ENCODE measurements at places on chromosomes 12 and 14.

DNA sequence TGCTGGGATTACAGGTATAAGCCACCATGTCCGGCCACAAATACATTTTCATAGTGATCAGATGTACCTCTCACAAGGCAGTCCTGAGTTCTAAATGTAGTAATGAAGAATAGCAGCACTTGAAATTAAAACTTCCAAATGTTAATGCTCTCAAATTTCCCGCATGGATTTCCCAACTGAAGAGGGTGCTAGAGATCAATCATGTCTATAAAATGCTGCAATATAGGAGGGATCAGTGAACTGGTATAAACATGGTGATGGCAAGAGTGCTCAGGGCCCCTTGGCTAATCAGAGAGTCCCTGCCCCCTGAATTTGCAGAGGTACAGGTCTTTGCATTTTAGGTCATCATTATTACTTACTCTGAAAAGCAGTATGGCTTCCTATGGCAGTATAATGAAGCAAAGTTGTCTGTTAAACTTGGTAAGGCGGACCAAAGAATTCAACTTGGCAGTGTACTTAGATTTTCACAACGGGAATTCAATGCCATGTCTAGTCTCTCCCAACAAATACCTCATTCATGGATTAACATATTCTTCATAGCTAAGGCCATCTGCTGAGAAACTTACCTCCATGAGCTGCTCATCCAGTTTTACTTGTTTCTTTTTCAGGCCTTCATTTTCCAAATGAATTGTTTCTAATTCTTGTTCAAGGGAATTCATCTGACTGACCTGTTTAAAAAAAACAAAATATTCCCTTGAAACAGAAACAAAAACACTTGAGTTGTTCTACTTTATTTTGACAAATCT lies 67.0 kb upstream of the SAV1 start:
- DNase-seq: no peak

- DNase-seq: no peak
Observed at GRCh38 chr12:49334681-49335080, 2.3 kb downstream of the C1QL4 start.

GRCh38 chr14:63496837-63497400 lies 46.3 kb downstream of the PPP2R5E start:
- DNase-seq: no peak

- no peak for DNase-seq
Observed at GRCh38 chr14:61559641-61560201, 135.6 kb upstream of the HIF1A start.

- DNase-seq: no peak
Observed at GRCh38 chr14:95263527-95264231, 56.0 kb downstream of the CLMN start.

- DNase-seq: no peak
Observed at GRCh38 chr12:50325890-50326391, 42.6 kb upstream of the LIMA1 start.

- no peak for DNase-seq
Observed at GRCh38 chr12:22275843-22276242, 58.7 kb downstream of the ST8SIA1 start.

- no peak for DNase-seq
Observed at GRCh38 chr12:105993766-105994555, 144.8 kb downstream of the NUAK1 start.

- DNase-seq: no peak
Observed at GRCh38 chr14:60184905-60185555, 19.8 kb upstream of the DHRS7 start.

GRCh38 chr14:78644824-78645559 lies 474.8 kb downstream of the NRXN3 start:
- peak; percentile 37 for DNase-seq

GRCh38 chr14:36363704-36364103 lies 43.3 kb upstream of the MBIP start:
- no peak for DNase-seq

DNA sequence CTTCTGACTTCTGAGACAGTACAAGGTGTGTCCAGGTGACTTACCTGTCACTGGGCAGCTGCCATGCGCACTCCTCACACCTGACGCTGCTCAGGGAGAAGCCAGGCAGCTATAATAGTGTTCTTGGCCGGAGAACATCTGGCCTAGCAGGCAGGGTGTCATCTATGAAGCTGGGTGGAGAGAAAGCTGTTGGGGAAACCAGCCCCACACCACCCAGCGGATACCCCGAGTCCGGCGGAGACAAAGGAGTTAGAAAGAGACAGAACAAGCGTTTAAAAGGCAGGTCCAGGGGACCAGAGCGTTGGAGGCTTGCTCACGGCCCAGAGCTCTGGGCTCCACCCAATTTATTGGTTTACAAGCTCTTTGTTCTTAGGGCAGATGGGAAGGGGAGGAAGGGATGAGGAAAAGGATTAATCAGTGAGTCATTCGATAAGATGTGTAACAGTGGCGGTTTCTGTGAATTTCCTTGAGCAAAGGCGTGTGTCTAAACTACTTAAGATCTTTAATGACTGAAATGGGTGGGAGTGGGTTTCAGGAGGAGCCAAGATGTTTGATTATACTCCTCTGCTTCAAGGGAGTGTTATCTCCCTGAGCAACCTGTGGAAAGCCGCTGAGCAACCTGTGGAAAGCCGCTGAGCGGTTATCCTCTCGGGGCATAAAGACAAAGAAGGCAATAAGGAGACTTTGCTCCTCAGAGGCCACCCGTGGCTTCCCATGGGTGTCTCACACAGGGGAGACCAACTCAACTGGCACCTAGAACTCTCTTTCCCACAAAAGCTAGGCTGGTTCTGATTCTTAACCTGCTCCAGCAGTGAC lies at the start of gene GALNT8:
GALNT8 (plus strand) TSS at position 580 of the 816 bp plus-strand sequence. CDS start 278 bp downstream, outside the sequence.
- DNase-seq: no peak

DNA sequence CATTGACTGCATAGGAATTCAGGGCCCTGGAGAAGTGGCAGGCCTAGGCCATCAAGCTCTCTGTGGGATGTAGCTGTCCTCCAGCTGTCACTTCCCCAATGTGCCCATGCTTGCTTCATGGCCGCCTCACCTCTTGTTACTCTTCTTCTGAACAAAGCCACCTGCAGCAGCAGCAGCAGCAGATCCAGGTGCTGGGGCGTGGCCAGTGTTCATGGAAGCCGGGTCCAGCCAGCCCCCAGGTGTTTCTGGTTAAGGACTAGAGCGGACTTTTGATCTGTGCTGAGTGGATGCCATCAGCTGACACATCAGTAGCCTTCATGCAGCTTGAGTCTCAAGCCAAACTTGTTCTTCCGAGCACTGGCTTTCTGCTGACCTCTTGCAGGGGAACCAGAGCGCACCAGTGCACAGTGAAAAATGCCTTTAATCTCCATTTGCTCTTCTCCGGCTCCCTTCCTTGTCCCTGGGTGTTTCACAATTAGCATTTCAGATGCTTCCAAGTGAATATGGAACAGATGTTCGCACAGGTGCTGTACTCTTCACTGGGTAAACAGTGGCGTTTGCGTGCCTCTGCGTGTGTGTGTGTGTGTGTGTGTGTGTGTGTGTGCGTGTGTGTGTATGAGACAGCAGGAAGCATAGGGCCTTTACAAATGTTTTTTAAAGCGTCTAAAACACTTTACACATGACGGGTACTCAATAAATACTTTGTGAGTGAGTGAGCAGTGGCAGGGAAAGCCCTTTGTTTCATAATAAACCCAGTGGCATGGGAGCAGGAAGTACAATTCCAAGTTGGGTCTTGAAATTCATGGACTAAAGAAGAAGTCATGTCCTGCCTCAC lies 20.1 kb downstream of the TPCN1 start:
- peak; percentile 72 for DNase-seq

DNA sequence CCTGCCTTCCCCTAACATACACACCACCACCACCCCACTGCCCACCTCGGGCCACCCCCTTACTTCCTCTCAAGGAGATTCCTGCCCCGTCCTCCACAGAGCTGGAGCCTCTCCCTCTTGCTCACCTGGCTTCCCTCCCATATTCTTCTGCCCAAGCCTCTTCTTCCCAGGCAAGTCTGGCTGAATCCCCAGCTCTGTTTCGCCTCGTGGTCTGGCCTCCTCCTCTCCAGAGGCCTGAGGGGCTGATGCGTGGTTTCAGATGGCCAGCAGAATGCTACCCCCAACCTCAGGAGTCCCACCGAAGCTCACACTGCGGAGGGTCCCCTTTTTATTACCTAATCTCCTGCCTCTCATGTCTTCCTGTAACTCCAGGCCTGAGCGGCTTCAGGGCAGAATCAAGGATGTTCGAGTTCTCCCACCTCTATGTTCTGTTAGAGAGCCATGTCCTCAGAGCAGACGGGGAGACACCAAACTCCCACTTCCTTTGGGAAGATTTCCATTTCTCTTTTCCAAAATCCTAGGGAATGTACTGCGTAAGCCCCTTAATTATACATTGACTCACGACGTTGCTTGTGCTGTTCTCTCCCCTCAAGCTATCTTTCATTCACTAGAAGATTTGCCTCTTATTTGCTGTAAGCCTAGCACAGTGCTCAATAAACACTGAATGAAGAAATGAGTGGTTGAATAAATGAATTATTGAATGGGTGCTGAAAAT lies 33.9 kb upstream of the LTBP2 start:
- DNase-seq: no peak

DNA sequence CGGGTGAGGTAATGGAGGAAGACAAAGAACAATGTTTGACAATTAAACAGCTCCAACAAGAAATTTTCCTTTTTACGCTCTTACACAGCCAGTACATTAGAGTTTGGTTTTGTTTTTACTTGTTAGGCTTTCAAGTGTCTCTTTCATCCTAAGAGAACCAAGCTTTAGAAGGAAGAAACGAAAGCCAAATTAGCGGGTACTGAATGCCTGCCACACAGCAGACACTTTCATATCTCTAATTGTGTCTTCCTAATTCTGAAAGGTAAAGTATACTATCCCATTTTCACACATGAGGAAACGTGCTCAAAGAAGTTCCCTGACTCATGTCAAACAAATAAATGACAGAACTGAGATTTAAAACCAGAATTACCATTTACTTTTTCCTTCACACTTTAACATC lies 65.0 kb downstream of the CDK17 start:
- no peak for DNase-seq

- DNase-seq: no peak
Observed at GRCh38 chr14:74867673-74868072, 8.3 kb downstream of the PROX2 start.

DNA sequence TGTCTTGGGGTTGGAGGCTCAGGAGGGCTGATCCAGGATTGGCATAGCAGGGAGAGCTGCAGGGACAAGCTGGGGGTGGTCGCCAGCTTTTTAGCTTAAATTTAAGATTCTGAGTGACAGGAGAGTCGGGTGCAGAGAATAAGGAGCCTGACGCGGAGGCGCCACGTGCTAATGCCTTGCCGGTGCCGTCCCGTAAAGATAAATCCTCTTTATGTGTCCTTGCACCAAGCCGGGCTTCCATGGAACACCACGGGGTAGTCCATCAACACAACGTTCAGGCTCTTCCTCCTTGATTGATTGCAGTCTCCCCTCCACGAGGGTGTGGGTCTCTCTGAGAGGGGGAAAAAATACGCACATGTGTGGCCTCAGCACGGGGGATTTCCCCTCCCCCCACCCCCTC lies 3.9 kb downstream of the DLK1 start:
- no peak for DNase-seq

DNA sequence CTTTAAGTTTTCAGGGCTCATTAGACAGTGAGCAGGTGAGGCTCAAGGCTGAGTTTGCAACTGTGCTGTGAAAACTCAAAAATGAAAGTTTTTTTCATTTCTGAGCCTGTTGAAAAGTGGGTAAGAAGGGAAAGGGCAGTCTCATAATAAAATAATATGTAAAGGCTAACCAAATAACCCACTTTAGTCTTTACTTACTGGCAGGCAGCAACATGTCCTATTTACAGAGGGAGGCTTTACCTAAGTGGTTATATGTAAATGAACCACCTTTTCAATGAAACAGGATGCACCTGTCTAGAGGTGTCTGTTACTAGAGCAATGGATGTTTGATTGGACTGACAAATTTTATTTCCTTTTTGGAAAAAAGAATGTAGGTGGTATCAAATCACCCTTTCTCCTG lies 158.0 kb downstream of the ETV6 start:
- DNase-seq: peak; percentile 50

- DNase-seq: no peak
Observed at GRCh38 chr12:65106948-65107347, 14.2 kb downstream of the WIF1 start.

GRCh38 chr12:123815968-123816367 lies 53.9 kb downstream of the DNAH10 start:
- DNase-seq: no peak

GRCh38 chr12:109777544-109777943 lies 55.7 kb downstream of the TRPV4 start:
- DNase-seq: no peak

DNA sequence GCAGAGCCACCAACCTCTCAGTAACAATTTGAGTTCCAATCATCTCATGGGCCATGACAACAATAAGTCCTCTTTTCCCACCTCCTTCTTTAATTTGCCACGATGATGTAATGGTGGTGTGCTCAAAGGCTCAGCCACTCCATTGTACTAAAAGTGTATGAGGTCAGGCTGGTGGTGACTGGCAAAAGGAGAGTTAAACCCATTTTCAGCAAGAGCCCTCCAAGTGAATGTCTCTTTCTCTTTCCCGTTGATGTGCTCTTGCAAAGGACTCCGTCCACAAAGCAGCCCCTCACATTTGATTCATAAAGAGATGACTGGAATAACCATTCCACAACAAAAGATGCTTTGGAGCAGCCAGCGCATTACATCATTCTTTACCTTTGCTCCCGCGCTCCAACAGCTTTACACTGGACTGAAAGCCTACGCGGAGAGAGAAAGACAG lies 41.6 kb downstream of the DUSP16 start:
- DNase-seq: no peak

- no peak for DNase-seq
Observed at GRCh38 chr14:94624537-94625352, 12.6 kb downstream of the SERPINA3 start.

DNA sequence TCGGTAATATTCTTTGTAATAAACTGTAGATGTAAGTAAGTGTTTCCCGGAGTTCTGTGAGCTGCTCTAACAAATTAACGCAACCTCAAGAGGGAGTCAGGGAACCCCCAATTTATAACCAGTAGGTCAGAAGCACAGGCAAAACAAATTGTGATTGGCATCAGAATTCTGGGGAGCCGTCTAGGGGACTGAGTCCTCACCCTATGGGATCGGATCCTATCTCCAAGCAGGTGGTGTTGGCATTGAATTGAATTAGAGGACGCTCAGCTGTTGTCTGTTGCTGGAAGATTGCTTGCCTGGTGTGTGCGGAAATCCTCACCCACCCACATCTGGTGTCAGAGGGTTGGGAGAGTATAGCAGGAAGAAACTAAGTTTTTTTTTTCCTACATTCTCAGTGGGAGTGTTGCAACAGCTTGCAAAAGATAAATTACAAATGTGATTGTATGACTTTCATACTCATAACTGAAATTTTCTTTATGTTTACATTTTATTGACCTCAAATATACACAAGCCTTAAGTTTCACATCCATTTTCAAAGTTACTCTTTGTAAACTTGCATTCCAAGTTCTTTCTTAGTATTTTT lies 5.5 kb downstream of the TMEM52B start:
- DNase-seq: no peak

GRCh38 chr12:31118347-31119191 lies 44.9 kb downstream of the DDX11 start:
- DNase-seq: peak; percentile 32

GRCh38 chr14:101246894-101247841 lies 314.1 kb upstream of the DIO3 start:
- no peak for DNase-seq

- no peak for DNase-seq
Observed at GRCh38 chr14:101232340-101233020, 328.8 kb upstream of the DIO3 start.

- DNase-seq: no peak
Observed at GRCh38 chr12:93776581-93777018, 99.4 kb downstream of the CRADD start.

- DNase-seq: no peak
Observed at GRCh38 chr14:58656671-58657411, 19.1 kb downstream of the DACT1 start.
